ENCODE measurements at places on chromosomes 3 and 15.

GRCh38 chr3:128188956-128189355 lies 35.7 kb downstream of the EEFSEC start:
- no peak for DNase-seq

DNA sequence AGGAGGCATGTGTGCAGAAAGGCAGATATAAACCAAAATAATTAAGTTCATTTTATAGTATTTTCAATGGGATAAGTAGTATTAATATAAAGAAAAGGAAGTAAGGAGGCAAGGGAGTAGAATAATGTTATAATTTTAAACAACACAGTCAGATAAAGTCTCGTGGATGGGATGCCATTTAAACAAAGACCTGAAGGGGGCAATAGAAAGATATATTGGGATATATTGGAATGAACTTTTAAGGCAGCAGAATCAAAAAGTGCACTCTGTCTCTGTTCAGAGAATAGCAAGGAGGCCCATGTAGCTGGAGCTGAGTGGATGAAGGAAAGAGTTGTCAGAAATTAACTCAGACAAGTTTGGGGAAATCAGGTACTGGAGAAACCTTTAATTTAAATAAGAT lies 158.7 kb downstream of the CGGBP1 start:
- DNase-seq, result no peak

GRCh38 chr3:151675858-151676615 lies 57.7 kb upstream of the AADACL2 start:
- DNase-seq, result no peak

GRCh38 chr3:46094506-46094905 lies 67.2 kb upstream of the XCR1 start:
- no peak for DNase-seq

- no peak for DNase-seq
Observed at GRCh38 chr3:67691207-67691606, 36.8 kb upstream of the SUCLG2 start.

GRCh38 chr15:98163319-98164045 lies 203.0 kb downstream of the ARRDC4 start:
- no peak for DNase-seq

GRCh38 chr3:57078344-57078634 lies 17.8 kb downstream of the SPATA12 start:
- peak; percentile 36 for DNase-seq

- DNase-seq, result no peak
Observed at GRCh38 chr15:57890351-57890750, 175.2 kb downstream of the ALDH1A2 start.

DNA sequence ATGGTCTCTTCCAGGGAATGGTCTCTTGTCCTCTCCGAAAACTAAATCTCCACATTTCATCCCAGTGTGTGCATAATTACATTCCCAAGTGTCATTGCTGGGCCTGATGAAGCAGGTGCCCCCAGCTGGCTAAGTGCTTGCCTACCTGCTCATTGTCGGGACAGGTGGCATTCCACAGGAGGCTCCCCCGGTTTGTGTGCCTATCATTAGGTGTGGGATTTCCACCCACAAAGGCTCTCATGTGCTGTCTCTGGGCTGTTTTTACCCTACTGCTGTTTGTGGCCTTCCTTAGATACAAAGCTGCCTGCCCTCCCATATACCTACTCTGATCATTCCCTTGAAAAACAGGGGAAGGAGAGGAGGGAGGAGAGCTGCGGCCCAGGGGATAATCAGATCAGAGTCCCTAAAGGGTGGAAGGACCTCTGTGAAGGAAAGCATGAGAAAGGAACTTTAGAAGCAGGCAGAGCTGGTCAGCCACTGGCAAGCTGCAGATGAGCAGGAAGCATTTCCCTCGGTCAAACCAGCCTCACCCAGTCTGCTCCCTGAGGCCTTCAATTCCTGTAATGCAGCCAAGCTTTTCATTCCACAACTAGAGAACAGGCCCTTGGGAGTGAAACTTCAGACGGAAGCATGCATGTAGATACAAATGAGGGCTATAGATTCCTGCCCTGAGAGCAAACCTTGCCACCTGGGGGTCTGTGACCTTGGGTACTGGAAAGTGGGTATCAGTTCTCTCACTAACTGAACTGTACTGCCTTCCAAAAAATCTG lies 60.7 kb upstream of the HEG1 start:
- DNase-seq, result no peak

DNA sequence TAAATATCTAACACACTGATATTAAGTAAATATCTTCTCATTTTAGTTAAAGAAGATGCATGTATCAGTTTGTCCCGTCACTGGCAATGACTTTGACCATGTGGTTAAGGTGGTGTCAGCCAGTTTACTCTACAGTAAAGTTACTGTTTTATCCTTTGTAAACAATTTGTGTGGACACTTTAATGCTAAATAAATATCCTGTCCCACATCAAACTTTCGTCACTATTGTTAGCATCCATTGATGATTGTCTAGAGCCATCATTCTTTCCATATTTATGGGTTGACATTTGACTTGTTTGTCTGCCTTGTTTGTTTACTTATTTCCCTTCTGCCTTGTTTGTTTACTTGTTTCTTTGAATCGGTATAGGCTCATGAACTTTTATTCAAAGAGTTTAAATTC lies 11.0 kb upstream of the GPD1L start:
- DNase-seq, result no peak

GRCh38 chr3:74331711-74332110 lies 282.7 kb downstream of the CNTN3 start:
- no peak for DNase-seq

DNA sequence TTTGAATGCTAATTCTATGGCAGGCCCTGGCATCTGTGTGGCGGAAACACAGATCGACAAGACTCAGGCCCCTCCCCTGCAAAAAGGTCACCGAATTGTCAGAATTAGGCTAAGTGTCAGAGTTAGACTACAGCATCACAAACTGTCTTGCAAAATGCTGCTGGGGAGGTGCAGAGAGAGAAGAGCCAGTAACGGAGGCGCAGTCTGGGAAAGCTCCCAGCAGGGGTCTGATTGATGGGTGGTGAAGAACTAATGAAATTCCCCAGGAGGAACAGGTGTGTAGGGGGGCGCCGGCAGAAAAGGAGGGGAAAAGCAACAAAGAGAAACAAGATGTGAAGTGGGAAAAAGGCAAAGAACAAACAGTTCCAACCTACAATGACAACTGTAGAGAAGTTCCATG lies 72.7 kb upstream of the TAMM41 start:
- DNase-seq, result no peak

DNA sequence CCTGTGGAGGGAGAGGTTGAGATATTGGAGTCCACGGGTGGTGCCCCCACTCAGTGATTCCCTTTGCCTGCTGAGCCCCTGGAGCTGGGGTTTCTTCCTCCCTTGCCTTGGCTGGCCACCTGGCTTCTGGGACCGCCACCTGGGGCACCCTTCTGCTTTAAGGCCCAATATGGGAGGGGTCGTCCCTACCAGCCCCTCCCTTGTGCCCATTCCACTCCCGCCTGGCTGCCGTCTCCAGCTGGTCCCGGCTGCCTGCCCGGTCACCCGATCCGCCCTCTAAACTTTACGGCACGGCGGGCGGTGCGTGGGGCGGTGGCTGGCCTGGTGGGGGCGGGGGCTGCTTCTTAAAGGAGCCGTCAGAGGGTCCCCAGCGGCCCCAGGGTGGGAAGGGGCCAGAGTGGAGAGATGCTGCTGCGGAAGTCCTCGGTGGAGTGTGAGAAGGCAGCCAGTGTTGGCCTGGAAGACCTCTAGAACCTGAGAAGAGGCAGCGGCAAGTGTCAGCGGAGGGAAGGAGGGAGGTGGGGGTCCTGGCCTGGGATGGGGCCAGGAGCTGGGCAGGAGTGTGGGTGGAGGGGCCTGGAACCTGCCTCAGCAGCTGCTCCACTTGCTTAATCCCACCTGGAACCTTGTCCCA lies 1.6 kb upstream of the SEMA3B start:
- no peak for DNase-seq

- no peak for DNase-seq
Observed at GRCh38 chr15:69526081-69527061, 73.8 kb downstream of the RPLP1 start.

DNA sequence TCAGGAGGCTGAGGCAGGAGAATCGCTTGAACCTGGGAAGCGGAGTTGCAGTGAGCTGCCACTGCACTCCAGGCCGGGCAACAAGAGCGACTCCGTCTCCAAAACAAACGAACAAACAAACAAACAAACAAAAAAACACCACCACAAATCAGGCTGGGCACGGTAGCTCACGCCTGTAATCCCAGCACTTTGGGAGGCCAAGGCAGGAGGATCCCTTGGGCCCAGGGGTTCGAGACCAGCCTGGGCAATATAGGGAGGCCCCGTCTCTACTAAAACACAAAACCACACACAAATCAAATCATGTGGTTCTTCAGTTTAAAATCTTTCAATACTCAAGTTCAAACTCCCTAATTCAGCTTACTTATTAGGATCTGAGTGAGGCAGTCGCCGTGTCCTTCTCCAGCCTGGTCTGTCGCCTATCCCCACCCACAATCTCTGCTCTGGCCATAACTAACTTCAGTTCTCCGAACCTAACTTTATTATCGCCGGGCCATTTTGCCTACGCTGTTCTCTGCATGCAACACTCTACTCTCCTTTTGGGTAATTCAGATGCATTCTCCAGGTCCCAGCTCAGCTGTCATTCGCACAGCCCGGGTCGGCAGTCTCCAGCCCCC lies 660 bp upstream of the RTF1 start:
- DNase-seq, result peak; percentile 7

GRCh38 chr3:184260724-184261269 lies 556 bp downstream of the CAMK2N2 start:
- peak; percentile 24 for DNase-seq

- DNase-seq, result no peak
Observed at GRCh38 chr3:45215466-45215865, 10.6 kb downstream of the TMEM158 start.

DNA sequence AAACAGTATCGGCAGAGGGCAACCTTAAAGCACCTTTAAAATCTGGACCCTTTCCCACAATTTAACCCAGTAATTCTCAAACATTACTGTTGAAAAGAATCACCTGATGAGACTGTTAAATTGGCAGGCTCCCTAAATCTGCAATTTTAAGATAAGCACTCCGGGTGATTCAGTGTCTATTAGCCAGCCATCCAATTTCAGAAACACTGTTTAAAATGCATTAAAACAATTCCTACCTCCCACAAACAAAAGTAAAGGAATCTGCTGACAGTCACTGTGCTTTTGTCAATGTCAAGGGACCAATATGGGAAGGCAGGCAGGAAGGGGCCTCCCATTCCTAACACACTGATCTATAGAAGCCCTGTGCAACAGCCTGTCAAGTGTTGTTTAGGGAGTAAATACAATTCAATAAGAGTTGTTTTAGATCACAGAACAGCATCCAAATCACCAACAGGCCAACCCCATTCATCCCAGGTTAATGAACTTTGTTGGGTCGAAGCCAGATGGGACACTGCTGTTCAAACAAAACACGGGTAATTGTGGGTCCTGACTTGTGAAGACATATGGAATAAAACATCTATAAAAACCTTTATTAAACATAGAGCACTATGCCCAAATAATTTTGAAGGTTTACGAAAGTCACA lies 21.4 kb downstream of the SIAH2 start:
- no peak for DNase-seq

GRCh38 chr15:47203993-47204392 lies 513.3 kb upstream of the SEMA6D start:
- no peak for DNase-seq

DNA sequence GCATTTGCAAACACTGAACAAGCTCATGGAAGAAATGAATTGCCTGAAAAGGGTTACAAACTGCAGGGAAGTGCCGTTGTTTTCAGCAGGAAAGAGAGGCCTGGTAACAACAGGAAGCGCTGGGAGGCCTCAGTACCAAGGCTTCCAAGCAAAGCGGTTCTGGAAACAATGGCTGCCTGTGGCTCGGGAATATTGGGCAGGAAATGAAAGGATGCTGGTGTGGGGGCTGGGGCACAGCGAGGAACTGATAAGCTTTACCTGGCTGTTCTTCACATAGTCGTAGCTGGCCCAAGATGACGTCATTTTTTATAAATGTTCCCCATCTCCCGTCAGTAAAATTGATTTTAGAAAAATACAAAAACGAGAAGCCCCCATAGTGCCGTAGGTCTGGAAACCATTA lies 55.9 kb downstream of the ARHGAP31 start:
- DNase-seq, result no peak

DNA sequence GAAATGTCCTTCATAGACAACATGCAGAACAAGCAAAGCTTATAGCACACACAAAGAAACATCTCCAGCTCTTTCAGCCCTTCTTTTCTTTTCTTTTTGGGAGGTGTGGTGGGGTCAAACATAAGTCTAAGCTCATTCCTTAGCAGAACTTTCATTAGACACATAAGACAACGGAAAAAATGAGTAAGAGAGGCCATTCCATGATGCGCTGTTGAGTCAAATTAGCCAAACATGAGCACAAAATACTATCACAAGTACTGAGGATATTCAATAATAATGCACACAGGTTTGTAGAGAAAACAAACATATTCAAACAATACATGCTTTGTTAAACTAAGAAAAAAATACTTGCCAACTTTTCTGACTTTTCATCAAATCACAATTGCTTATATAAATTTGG lies 83.0 kb downstream of the PLOD2 start:
- no peak for DNase-seq
